Activated CD8-positive, alpha-beta T cell treated with anti-CD3 and anti-CD28 coated beads for 36 hours (primary cell): ENCODE measurements at places on chromosomes 6 and 20. TPM values are rescaled to one million over a fixed set of nuclear protein-coding genes. Genes with fewer than 3 reads are reported as not detected.

- H3K36me3 ChIP-seq = no peaks in the 10 kb centered on the region
- peaks cover 8% of the 10 kb centered on the region for H3K27me3 ChIP-seq
- H3K4me3 ChIP-seq = no peak overlapping the region
- H3K27ac ChIP-seq = no peak overlapping the region
- H3K4me1 ChIP-seq = no peaks in the 10 kb centered on the region
Observed at GRCh38 chr20:59491884-59492283, 112.5 kb upstream of the PHACTR3 start.

DNA sequence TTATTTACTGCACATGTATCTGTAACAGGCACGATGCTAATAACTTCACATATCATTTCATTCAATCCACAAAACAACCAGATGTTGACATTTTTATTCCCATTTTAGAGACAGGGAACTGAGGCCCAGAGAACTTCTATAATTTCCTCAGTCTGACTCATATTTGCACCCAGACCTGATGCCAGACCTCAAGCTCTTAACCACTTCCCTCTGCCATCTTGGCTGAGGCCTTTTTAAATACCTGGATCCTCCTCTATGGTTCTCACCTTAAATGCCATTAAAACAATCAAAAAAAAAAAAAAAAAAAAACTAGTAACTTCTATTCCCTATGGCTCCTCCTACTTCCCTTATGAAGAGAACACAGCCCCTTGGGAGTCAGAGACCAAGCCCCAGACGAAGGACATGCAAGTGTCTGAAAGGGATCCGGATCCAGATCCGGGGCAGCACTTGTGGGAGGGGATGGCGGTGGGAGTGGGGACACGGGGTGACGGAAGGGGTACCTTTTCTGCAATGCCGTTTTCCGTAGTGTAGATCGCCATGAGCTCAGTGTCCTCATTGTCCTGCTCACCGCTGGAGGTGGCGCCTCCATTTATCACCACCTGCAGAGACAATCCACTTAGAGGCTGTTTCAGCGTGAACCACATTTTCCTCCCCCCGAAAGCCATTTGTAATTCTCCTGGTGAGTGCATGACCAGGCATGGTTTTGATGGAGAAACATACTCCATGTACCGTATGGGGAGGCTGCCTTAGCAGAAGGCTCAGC, 88.7 kb downstream of the SLC23A2 start:
- peaks cover 18% of the 10 kb centered on the region for H3K36me3 ChIP-seq
- peaks cover 11% of the 10 kb centered on the region for H3K4me1 ChIP-seq
- peak; percentile 24 for DNase-seq
- H3K27me3 ChIP-seq = no peaks in the 10 kb centered on the region
- H3K27ac ChIP-seq = no peak overlapping the region
- H3K4me3 ChIP-seq = no peak overlapping the region

DNA sequence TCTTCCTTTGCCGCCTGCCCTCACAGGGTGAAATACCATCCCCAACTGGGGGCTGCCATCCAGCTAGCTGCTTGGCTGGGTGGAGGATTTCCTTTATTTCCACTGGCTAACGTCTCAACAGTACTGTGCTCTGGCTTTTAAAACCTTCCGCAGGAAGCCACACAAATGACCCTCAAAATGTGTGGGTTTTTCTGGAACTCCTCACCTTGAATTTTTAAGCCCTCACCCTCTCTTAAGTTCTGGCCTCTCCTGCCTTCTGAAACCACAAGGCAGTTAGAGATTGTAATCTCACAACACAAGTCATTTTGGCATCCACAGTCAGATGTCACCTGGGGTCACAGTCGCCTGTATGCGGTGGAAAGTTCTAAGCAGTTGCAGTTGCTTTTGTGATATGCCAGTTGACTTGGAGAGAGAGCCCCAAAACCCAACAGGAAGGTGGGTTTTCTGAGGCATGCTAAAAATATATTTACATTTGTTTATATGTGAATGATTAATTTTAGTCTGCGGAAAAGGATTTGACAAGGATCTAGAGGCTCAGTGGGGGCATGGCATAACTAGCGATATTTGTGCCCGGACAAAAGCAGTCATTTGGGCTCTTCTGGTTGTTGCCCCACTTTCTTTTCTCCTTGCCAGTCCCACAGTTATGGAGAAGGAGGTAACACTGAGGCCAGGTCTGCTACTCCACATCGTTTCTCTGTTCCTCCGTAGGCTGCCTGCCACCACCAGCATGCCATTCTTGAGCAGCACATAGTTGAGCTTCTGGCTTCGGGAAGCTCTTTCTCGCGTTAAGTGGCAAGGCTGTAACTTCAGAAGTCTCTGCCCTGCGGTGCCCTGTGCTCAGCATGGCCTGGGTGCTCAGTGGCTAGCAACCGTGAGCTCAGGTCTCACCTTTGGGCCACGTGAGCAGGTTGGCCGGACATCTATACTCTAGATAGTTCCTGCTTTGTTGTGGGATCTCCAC, 335.3 kb downstream of the CD83 start:
- H3K4me3 ChIP-seq = peak overlapping the region; percentile 15
- H3K4me1 ChIP-seq = peaks cover 63% of the 10 kb centered on the region
- H3K27ac ChIP-seq = peak overlapping the region; percentile 66
- H3K36me3 ChIP-seq = no peaks in the 10 kb centered on the region
- no peaks in the 10 kb centered on the region for H3K27me3 ChIP-seq
- peak; percentile 88 for DNase-seq

- H3K4me3 ChIP-seq = no peak overlapping the region
- H3K4me1 ChIP-seq = no peaks in the 10 kb centered on the region
- H3K27me3 ChIP-seq = peaks cover 7% of the 10 kb centered on the region
- DNase-seq = no peak
- no peaks in the 10 kb centered on the region for H3K36me3 ChIP-seq
Observed at GRCh38 chr6:106874481-106874880, 100.0 kb downstream of the CD24 start.

GRCh38 chr6:107616775-107617174, 126.9 kb downstream of the SOBP start:
- DNase-seq = no peak
- peaks cover 34% of the 10 kb centered on the region for H3K4me1 ChIP-seq
- no peaks in the 10 kb centered on the region for H3K36me3 ChIP-seq
- no peak overlapping the region for H3K27ac ChIP-seq

DNA sequence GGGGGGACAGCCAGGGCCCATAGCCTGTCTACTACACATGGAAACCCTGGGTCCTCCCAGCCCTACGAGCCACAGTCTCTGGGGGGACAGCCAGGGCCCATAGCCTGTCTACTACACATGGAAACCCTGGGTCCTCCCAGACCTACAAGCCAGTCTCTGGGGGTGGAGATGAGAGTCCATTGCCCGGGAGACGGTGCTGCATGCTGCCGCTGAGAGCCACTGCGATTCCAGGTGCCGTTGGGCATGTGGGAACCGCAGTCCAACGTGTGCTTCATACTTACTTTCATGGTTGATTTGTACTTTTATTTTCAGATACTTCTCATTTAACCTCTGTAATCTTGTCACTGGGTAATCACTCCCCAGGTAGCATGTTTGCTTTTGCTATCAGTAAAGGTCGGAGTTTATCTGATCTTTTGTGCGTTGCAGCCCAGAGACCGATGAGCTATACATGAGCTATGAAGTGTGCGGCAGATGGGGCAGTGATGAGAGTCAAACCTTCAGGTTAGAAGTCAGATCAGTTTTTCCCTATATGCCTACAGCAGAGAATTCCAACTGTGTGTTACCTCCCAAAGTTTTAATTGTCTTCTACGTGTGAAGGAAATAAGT, 58.2 kb downstream of the SMOC2 start:
- no peak overlapping the region for H3K4me3 ChIP-seq
- no peaks in the 10 kb centered on the region for H3K36me3 ChIP-seq
- no peaks in the 10 kb centered on the region for H3K4me1 ChIP-seq
- no peak overlapping the region for H3K27ac ChIP-seq

GRCh38 chr6:25431306-25431974, 152.3 kb downstream of the CARMIL1 start:
- DNase-seq = no peak
- no peak overlapping the region for H3K4me3 ChIP-seq
- H3K36me3 ChIP-seq = no peaks in the 10 kb centered on the region
- peaks cover 11% of the 10 kb centered on the region for H3K4me1 ChIP-seq

DNA sequence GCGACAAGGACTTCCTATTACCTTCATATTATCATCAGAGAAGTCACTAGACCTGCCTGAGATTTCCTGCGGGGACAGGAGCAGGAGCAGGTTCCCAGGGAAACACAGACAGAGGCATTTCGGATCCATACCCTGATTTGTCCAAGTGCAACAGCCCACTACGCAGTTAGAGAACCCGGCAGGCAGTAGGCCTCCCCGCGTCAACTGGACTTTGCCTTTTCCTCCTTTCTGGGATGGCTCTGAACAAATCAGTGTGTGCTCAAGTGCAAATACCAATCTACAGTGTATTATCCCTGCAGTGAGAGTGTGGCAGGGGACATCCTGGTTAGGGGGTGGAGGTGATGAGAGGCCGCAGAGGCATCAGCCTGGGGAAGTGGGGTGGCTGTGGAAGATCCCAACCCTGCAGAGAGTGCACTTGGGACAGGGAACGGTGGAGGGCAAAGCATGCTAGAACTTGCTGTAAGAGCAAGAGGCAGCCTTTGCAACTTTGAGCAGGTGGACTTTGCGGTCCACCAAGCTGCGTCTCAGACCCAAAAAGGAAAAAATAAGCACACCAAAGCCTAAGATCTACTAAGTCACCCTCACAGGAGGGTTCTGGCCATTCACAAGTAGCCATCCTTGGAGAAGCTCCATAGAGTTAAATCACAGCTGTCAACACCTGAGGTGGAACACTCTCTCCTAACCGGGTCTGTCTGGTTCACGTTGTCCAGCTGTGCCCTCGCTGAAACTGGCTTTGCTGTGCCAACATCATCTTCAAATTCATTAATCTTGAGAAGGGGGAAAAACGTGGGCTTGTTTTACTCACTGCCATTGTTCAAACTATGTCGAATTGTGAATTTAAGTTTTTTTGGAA, 159.1 kb downstream of the ZDHHC14 start:
- H3K36me3 ChIP-seq = no peaks in the 10 kb centered on the region
- no peak overlapping the region for H3K4me3 ChIP-seq
- H3K27ac ChIP-seq = peak overlapping the region; percentile 13
- H3K27me3 ChIP-seq = no peaks in the 10 kb centered on the region

- H3K4me1 ChIP-seq = no peaks in the 10 kb centered on the region
- peaks cover 2% of the 10 kb centered on the region for H3K36me3 ChIP-seq
- H3K27ac ChIP-seq = no peak overlapping the region
- DNase-seq = no peak
- H3K27me3 ChIP-seq = no peaks in the 10 kb centered on the region
Observed at GRCh38 chr6:35085359-35086281, 55.5 kb downstream of the TCP11 start.

DNA sequence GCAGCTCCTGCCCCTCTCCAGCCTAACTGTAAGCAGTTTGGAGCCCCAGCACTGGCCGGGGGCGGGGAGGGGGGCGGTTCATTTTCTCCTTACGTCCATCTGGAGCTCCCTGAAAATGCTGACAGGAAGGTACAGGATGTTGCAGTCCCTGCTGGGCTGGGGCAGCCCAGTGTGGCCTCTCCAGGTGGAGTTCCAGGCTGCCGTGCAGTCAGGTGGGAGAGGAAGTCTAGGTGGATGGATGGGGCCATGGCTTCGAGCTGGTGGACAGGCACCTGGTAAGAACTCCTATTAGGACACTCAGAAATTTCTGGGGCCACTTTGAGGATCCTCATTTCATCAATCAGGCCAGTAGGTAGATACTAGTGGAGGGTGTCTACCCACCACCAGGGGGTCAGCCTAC, 295.2 kb downstream of the CDH26 start:
- H3K4me3 ChIP-seq = no peak overlapping the region
- no peaks in the 10 kb centered on the region for H3K36me3 ChIP-seq
- no peaks in the 10 kb centered on the region for H3K27me3 ChIP-seq
- DNase-seq = no peak
- no peak overlapping the region for H3K27ac ChIP-seq
- H3K4me1 ChIP-seq = no peaks in the 10 kb centered on the region

GRCh38 chr6:166620478-166621113, 6.5 kb downstream of the RPS6KA2 start:
- DNase-seq = no peak
- H3K27ac ChIP-seq = no peak overlapping the region
- peaks cover 17% of the 10 kb centered on the region for H3K27me3 ChIP-seq
- peaks cover 2% of the 10 kb centered on the region for H3K4me1 ChIP-seq

GRCh38 chr20:49320460-49320859, 42.6 kb upstream of the ZNFX1 start:
- no peak for DNase-seq
- no peaks in the 10 kb centered on the region for H3K36me3 ChIP-seq
- H3K27me3 ChIP-seq = peaks cover 51% of the 10 kb centered on the region
- H3K4me1 ChIP-seq = peaks cover 31% of the 10 kb centered on the region

GRCh38 chr20:59684685-59685242, 80.4 kb downstream of the PHACTR3 start:
- no peak for DNase-seq
- H3K27ac ChIP-seq = no peak overlapping the region
- no peaks in the 10 kb centered on the region for H3K36me3 ChIP-seq

DNA sequence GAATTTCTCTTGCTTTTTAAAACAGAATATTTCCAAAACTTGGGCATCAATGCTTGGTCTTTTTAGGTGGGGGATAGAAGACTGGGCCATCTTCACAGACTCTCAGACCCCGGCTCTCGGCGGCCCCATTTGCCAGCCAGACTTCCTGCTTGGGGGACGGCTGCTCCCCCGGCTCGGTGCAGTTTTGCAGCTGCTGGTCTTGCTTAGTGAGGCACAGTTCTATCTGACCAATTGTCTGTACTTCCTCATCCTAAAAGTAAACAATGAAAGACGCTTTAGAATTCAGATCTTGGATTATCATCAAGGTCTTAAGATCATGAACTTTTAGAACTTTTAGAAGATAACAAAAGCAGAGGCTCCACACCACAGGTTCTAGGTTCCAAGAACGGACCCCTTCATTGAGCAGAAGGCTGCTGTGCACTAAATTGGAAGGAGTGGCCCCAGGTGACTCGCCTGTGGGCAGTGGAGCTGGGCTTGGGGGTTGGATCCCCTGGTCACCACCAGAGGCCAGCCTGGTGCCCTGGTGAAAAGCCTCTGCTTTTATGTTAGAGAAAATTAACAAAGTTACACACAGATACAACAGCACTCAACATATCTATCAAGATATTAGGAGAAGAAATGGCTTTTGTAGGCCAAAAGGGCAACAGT, 26.7 kb downstream of the RNASET2 start:
- no peaks in the 10 kb centered on the region for H3K27me3 ChIP-seq
- H3K36me3 ChIP-seq = peaks cover 14% of the 10 kb centered on the region

DNA sequence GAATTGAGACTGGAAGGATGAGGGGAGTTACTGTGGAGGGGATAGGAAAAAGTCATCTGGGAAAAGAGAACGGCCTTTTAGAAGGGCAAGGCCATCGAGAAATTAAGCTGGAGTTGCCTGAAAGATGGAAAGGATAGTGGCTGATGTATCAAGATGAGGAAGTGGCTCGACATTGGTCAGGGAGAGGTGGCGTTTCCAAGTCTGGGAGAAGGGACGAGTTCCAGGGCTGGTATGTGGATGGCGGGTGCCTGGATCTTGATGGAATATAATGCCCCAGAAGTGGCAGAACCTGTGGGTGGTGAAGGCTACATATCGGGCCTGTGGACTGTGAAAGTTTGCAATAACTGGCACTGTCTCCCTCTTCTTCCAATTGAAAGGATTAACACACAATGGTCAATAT, 2.2 kb upstream of the SIRT5 start:
- no peak overlapping the region for H3K4me3 ChIP-seq
- H3K27me3 ChIP-seq = peaks cover 2% of the 10 kb centered on the region
- peaks cover 22% of the 10 kb centered on the region for H3K4me1 ChIP-seq
- H3K27ac ChIP-seq = no peak overlapping the region
- no peak for DNase-seq

GRCh38 chr6:91149956-91150705, 563.3 kb upstream of the MAP3K7 start:
- DNase-seq = no peak
- H3K27ac ChIP-seq = no peak overlapping the region
- no peaks in the 10 kb centered on the region for H3K27me3 ChIP-seq

The SLC35D3 gene
- total RNA-seq = not detected

The HAO1 gene
- not detected for total RNA-seq

The COL11A2 gene
- 1.4 TPM for total RNA-seq

The SUN5 gene
- not detected for total RNA-seq
